ENCODE measurements at places on chromosomes 6 and 20.

- no peak for DNase-seq
Measured at GRCh38 chr6:170032197-170032596, 258.7 kb downstream of the DLL1 start.

- DNase-seq: no peak
Measured at GRCh38 chr20:48791666-48792071, 36.1 kb downstream of the PREX1 start.

GRCh38 chr6:136764517-136764993, 27.7 kb downstream of the MAP3K5 start:
- no peak for DNase-seq

DNA sequence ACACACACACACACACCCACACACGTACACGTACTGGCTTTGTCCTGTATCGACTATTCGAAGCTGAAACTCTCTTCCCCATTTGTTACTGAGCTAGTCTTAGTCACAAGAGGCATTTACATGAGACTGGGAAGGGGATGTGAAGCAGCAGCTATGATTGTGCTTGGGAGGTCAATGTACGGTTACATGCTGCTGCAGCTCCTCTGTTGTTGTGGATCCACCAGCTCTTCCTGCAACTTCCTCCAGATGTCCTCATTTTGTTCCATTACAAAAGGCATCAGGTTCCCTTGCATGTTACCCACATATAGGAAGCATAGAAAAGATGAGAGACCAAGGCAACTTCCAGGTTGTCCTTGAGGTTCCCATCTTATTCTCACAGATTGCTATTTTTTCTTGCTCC, 612.4 kb upstream of the IMPG1 start:
- no peak for DNase-seq

GRCh38 chr6:146876271-146877151, 277.7 kb downstream of the ADGB start:
- no peak for DNase-seq

DNA sequence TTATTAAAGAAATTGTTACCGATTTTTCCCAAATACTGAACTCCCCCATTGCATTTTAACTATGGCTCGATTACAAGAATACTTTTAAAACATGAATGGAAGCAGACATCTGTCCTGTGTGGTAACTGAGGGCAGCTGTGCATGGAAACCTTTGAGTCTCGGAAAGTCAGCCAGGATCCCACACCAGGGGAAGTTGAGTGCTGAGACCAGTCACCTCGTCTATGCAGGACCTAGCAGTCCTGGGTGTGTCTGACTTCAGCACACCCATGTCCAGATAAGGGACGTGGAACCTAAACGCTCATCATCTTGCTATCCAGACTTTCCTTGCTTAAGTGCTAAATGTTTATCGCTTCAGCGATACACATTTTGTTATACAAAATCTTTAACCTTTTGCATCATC, 6.1 kb downstream of the RIN2 start:
- DNase-seq: no peak

- DNase-seq: no peak
Measured at GRCh38 chr6:280775-281468, 11.4 kb upstream of the DUSP22 start.

DNA sequence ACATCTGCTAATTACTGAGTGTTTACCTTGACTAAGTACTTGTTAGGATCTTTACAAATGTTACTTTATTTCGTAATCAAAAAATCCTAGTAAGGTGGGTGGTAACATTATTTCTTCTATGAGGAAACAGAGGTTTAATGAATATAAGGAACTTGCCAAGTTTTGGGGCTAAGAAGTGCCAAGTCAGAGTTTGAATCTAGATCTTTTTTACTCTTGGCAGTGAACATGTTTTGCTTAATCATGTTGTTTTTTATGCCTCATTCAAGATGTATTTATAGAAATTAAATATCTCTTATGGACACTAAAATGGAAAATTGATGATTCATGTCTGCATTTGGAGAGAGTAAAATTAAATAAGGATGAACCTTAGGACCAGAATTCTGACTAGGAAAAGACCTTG, 393.7 kb downstream of the UTRN start:
- no peak for DNase-seq

- DNase-seq: no peak
Measured at GRCh38 chr6:45535933-45536332, 158.2 kb upstream of the SUPT3H start.

DNA sequence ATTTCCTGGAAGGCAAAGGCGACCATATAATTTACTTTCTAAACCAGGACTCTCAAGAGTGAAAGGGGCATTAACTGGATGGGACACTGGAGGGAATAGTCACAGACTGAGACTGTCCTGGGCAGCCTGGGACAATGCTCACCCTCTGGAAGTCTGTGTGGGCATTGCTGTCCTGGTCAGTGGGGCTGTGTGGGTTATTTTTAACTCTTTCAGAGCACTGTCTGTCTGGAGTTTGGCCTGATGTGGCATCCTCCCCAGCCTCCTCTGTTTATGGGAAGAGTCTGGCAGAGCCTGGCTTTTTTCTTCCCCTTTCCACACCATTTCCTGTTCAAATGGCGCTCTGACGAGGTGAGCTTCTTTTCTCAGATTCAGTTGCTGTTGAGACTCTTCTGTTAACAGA, 11.7 kb downstream of the DAAM2 start:
- no peak for DNase-seq

- DNase-seq: no peak
Measured at GRCh38 chr20:34180460-34181120, 60.6 kb upstream of the ASIP start.

DNA sequence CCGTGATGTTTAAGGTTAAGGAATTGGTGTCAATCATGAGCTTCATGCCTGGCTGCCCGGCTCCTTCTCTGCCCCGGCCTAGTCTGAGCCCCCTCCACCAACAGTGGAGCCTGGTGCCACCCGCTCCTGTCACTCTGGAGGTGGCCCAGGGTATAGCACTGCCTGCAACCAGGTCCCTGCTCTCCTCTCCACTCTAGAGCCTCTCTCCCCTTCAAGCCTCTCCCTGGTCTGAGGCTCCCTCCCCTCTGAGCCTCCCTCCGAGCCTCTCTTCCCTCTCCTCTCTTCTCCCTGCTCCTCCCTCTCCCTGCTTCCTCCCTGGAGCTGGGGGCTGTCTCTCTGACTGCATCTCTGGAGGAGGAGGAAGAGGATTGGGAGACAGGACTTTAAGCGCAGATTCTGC, 31.3 kb upstream of the MRGBP start:
- no peak for DNase-seq

GRCh38 chr20:19720991-19721390, 37.1 kb upstream of the RIN2 start:
- DNase-seq: no peak

GRCh38 chr6:158868122-158868480, 48.9 kb upstream of the EZR start:
- no peak for DNase-seq

- no peak for DNase-seq
Measured at GRCh38 chr20:4775322-4776078, 53.8 kb downstream of the PRND start.

GRCh38 chr20:36792422-36792821, 18.9 kb upstream of the DSN1 start:
- DNase-seq: no peak

DNA sequence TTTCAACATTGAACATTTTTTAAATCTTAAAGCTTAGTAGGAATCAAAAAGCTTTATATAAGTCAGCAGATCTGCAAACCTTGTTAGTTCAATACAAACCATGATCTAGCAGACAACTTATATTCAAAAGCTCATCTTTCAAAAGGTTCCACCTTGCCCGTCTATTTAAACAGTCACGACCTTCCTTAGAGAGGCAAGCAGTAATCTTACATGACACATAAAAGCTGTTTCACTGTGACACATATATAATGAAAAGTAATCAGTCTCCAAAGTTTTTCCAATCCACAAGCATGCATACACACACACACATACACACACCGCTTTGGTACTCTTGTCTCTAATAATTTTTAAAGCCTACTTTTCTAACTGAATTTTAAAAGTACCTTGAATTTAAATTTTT, 12.9 kb downstream of the SOD2 start:
- no peak for DNase-seq

DNA sequence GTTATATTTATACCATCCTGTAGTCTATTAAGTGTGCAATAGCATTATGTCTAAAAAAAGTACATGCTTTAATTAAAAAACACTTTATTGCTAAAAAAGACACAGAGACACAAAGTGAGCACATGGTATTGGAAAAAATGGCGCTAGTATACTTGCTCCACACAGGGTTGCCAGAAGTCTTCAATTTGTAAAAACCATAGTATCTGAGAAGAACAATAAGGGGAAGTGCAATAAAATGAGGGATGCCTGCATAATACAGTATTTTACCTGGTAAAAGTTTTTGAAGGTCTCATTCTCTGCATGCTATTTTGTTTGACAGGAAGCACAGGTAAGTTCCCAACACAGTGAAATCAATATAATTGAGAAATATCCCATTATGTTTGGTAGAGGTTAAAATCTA, 1.6 kb downstream of the NOX3 start:
- no peak for DNase-seq

DNA sequence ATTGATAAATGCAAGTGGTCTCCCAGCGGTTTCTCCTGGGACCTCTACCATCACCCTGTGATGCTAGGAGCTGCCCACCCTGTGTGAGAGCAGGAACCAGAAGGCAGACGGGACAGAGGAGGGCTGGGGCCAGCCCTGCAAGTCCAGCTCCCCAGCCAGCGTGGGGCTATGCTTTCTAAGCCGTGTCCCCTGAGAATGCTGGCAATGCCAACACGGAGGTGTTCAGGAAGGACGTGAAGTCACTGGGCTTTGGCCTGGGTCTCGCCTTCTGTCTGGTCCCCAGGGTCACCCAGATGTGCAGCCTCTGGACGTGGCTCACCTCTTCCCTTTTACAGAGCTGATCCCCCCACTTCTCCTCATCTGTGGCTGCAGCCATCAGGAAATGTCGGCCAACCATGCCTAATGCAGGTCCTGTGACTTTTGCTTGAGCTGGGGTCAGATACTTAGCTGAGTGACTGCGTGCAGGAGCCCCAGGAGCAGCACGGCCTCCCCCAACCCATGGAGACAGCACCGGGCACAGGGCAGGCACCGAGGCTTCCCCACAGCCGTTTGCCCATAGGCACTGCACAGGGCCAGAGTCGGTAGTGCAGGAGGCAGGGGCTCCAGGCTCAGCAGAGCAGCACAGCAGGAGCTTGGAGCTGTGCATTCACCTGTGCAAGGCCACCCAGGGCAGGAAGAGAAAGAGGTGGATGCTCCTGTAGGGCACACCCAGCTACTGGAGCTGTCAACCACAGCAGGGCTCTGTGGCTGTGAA, 66.2 kb downstream of the GNAS-AS1 start:
- DNase-seq: no peak

GRCh38 chr6:45697605-45698004, 318.1 kb downstream of the CLIC5 start:
- no peak for DNase-seq

DNA sequence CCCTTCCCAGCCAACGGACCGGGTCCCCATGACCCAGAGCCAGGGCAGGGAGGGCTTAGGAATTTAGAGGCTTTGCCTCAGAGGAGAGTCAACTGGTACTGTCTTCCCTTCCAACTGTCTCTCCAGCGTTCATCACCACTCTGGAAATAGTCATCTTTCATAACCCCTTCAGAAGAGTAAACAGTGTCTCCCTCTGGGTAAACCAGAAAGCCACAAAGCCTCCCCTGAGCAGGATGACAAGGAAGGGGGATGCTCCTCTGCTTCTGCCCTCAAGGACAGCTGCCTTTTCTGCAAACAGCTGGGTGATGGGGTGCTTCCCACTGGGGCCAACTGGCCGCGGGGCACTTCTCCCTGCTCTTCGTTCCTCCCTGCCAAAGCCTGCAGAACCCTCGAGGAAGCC, 90.1 kb downstream of the PSMG4 start:
- no peak for DNase-seq

GRCh38 chr6:141347906-141348492, 784.7 kb upstream of the GJE1 start:
- no peak for DNase-seq

DNA sequence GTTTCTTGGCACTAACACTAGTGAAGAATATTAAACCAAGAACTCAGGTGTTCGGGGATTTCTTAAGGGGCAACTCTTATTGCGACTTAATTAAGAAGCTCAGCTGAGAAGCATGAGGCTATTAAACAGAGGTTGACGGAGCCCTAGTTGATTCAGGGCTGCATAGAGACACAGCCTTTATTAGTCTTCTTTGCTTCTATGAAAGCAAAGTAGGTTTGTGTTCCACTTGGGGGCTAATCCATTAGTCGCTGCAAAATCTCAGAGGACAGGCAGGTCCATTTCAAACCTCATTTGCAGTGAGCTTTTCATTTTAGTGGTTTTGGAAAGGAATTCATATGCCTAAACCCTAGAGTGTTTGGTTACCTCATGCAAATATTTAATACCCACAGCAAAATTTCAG, 506.6 kb upstream of the SULF2 start:
- DNase-seq: no peak

Measured in stimulated activated CD8-positive, alpha-beta memory T cell treated with anti-CD3 and anti-CD28 coated beads, Interleukin-7, amount 100 ng/mL, for 24 hours (primary cell).